ENCODE measurements at places on chromosomes 12 and 14.

- DNase-seq, result no peak
These were observed 17.0 kb downstream of the PPP1R1A start for GRCh38 chr12:54571193-54572188.

GRCh38 chr14:89589400-89590118, 172.5 kb upstream of the FOXN3 start:
- DNase-seq, result no peak

DNA sequence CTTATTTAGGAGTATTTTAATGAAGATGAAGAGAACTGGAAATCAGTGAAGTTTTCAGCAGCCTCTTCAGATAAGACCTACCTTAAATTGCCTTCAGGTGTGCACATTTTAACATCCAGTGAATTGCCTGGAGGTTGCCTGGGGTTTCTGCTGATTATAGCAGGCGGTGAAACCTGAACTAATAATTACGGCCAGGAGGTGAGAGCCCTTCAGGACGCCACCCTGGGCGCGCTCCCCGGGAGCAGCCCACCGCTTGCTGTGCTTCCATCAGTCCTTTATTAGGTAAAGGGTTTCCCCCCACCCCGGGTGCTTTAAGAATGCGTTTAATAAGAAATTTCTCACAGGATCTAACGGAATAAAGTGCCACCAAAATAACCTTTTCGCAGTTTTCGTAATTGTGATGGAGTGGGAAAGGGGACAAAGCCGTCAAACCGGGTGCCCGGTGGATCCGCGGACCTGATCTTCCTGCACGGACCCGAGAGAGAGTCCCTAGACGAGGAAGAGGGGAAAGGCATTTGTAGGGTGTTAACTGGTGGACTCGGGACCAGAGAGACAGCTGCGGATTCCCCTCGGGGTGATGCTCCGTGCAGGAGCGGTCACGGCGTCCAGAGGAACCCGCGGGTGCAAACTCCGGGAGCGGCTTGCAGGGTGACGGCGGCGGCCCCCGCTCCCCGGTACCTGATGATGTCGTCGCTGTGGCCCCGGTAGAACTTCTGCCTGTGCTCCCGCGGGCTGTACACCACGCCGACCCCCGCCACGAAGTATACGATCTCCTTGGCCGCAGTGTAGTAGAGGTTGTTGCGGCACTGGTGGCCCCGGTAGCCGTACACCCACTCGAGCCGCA, 902 bp downstream of the EML5 start:
- peak; percentile 5 for DNase-seq

- DNase-seq, result no peak
These were observed 350.6 kb downstream of the DPF3 start for GRCh38 chr14:72543341-72543740.

- no peak for DNase-seq
These were observed 4.5 kb upstream of the DNAH10 start for GRCh38 chr12:123757561-123757960.

DNA sequence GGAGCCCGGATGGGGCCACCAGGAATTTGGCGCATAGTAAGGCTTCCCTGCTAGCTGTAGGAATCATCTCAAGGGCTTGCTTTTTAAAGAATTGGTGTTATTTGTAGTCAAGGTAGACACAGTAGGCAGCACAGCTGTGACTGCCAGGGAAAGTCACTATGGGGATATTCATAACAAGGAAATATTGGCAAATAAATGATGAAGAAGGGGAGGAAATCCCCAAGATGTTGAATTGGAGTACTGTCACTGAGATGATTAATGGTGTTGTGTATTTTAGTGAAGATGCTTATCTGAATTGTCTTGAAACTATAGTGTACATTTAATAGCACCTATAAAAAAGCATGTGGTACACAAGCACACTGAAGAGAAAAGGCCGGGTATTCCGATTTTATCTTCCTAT, 118.9 kb downstream of the NPAS3 start:
- DNase-seq, result no peak

- no peak for DNase-seq
These were observed 52.2 kb upstream of the PLBD1 start for GRCh38 chr12:14619741-14620501.

GRCh38 chr14:103854822-103855733, 7.7 kb upstream of the PPP1R13B start:
- DNase-seq, result no peak

- DNase-seq, result no peak
These were observed 54.6 kb upstream of the ATXN7L3B start for GRCh38 chr12:74483057-74483456.

DNA sequence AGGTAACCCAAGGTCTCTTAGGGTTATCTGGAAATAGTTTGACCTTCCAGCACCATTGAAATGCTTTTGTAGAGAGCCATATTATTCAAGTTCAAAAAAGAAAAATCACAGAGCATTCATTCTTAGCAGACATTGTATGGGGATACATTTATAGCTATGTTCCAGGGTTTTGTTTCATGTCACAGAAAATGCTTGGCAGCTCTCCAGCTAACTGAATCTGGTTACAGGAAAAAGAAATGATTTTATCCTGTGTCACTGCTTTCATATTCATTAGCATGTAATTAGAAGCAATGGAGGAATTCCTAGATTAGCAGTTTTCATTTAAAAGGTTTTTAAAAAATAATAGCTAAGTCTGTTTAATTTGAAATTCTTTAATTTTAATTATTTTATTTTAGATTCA, 78.9 kb downstream of the SNAPC1 start:
- DNase-seq, result no peak

DNA sequence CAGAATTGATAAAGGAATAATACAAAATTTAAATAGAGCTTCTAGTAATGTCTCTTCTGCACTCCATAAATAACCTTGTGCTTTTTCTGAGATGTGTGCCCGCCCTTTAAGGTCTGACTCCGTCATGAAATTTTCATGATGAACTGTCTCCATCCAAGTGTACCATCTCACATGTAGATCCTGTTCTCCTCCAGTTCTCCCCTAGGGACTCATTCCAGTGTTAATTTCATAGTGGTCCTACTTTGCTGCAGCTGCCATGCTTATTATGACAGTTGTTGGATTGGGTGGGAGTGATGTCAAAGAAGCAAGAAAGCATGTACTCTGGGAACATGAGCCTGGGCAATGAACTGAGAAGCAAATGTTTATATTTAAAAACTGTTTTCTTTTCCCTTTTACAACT, 442.5 kb upstream of the PDE3A start:
- DNase-seq, result no peak

DNA sequence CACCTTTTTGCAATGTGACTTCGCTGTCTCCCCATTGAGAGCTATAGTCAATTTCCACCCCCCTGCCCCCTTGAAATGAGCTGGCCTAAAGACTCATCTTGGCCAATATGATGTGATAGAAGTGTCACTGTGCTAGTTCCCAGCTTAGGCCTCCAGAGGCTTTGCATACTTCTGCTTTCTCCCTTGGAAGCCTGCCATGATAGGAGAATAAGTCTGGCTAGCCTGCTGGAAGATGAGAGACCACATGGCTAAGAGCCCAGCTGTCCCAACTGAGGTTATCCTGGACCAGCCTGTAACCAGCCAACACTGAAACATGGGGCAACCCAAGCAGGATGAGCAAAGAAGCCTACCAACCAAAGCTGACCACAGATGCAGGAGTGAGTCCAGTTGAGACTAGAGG, 196.9 kb downstream of the GRIN2B start:
- no peak for DNase-seq

GRCh38 chr12:103677341-103677740, 90.3 kb downstream of the STAB2 start:
- DNase-seq, result no peak

DNA sequence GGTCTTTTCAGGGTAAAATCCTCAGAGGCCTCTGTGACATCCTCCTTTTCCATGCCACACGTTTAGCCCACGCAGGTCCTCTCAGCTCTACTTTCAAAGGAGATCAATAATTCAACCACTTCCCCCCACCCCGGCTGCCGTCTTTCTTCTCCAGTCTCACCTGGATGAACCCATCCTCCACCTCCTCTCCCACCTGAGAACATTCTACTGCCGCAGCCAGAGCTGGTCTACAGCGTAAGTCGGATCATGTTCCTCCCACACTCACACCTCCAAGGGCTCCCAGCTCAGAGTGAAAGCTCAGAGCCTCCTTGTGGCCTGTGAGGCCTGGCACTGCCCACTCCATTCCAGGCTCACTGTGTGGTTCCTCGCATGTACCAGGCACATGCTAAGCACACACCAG, 246.6 kb downstream of the CHST11 start:
- no peak for DNase-seq

- no peak for DNase-seq
These were observed 45.3 kb downstream of the IFNG-AS1 start for GRCh38 chr12:68034567-68034966.

GRCh38 chr12:45309836-45310626, 94.1 kb downstream of the ANO6 start:
- no peak for DNase-seq

GRCh38 chr14:100523131-100523842, 63.9 kb downstream of the BEGAIN start:
- DNase-seq, result no peak

- DNase-seq, result no peak
These were observed 4.3 kb downstream of the MDM1 start for GRCh38 chr12:68327896-68328295.

DNA sequence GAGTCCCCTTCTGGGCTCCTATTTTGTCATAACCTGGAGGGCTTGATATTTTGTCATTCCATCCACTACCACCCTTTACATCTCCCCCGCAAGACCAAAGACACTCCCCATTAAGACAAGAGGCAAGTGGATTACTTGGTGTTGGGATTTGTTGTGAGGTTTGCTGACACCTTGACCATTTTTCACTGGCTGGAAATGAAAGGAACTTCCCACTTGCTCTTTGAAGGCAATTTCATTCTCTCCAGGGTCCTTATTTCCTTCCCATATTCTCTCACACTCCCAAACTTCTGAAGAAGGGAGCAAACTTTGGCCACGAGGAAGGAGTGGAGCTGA, 14.9 kb downstream of the AGAP2 start:
- no peak for DNase-seq

DNA sequence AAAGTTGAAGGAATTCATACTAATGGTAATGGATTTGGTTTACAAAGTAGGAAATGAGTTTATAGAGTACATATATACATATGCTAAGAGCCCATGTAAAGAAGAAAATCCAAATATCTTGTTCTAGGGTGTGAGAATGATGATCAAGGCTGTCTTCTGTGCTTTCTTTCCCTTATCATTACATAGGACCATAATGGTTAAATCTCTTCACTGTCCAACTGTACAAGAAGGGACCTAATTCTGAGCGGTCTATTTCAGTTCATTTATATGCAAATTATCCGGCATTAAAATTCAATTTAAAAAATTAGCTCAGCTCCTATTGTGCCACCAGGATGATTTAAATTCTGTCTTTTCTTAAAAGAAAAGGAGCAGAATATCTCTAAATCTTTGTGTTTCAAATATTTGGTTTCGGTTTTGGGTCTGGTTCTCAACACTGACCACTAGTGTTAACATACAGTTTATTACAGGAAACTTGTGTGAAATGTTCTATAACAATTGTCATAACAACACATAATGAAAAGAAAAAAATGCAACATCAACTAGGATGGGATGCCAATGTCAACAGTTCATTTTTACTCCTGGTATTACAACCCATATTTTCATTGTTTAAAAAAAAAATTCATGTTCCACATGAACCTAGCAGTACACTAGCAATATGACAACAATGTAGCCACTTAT, 16.8 kb downstream of the OR4K1 start:
- DNase-seq, result no peak

DNA sequence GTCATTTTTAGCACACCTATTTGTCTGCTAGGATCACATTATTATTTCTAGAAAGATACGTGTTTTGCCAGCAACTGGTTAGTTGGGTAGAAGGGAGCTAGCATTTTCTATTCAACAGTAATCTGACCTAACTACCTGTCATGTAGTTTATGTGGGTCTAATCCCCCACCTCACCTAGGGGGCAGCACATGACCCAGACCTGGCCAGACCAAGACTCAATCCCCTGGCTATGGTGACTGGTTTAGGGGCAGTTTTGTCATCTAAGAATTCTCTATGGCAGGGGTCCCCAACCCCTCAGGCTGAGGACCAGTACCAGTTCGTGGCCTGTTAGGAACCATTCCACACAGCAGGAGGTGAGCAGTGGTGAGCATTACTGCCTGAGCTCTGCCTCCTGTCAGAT, 29.5 kb upstream of the EVL start:
- DNase-seq, result no peak

- DNase-seq, result no peak
These were observed 12.1 kb upstream of the BMP4 start for GRCh38 chr14:53968726-53969125.

- no peak for DNase-seq
These were observed 101.0 kb upstream of the KITLG start for GRCh38 chr12:88681271-88681670.

- no peak for DNase-seq
These were observed 42.1 kb downstream of the DAO start for GRCh38 chr12:108921946-108922345.

GRCh38 chr14:76086636-76087035, 65.1 kb upstream of the GPATCH2L start:
- no peak for DNase-seq

GRCh38 chr12:114611145-114612018, 72.6 kb downstream of the TBX3 start:
- DNase-seq, result no peak

- DNase-seq, result peak; percentile 36
These were observed 491 bp downstream of the WDR20 start for GRCh38 chr14:102140027-102140749.

DNA sequence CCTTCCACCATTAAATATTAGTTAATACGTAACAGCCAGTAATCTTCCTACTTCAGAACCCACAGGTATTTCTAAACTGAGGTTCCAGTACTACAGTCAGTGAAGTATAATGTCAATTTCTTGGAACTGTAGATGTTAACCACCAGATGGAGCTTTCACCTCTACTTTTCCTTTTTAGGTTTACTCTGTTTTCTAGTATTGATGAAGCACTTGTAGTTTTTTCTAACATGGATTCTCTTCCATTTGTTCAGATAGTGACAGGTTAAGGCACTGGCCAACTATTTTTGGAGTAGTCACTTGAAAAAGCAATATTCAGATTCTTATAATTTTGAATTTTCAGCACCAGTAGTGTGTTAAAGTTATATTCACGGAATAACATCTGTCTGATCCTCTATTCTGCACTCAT, 4.6 kb upstream of the SEC23A start:
- no peak for DNase-seq

GRCh38 chr14:91246051-91246852, 1.7 kb upstream of the GPR68 start:
- DNase-seq, result peak; percentile 56

DNA sequence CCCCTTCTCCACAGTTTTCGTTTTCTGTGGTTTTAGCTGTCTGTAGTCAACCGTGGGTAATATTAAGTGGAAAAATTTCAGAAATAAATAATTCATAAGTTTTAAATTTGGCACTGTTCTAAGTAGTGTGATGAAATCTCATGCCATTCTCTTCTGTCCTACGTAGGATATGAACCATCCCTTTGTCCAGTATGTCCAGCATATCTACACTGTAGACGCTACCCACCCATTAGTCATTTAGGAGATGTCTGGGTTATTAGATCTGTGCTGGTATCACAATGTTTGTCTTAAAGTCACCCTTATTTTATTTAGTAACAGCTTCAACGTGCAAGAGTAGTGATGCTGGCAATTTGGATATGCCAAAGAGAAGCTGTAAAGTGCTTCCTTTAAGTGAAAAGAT, 44.7 kb downstream of the ATF7IP start:
- no peak for DNase-seq

- DNase-seq, result no peak
These were observed 85.9 kb downstream of the ARMH4 start for GRCh38 chr14:58066115-58066514.

Data from activated naive CD8-positive, alpha-beta T cell treated with anti-CD3 and anti-CD28 coated beads, Interleukin-2, amount 50 U/mL, for 24 hours (primary cell).